NCI-H446 (cell line): ENCODE measurements at places on chromosomes 3 and 15.

- DNase-seq = no peak
Observed at GRCh38 chr3:90102146-90102545, 994.7 kb downstream of the EPHA3 start.

DNA sequence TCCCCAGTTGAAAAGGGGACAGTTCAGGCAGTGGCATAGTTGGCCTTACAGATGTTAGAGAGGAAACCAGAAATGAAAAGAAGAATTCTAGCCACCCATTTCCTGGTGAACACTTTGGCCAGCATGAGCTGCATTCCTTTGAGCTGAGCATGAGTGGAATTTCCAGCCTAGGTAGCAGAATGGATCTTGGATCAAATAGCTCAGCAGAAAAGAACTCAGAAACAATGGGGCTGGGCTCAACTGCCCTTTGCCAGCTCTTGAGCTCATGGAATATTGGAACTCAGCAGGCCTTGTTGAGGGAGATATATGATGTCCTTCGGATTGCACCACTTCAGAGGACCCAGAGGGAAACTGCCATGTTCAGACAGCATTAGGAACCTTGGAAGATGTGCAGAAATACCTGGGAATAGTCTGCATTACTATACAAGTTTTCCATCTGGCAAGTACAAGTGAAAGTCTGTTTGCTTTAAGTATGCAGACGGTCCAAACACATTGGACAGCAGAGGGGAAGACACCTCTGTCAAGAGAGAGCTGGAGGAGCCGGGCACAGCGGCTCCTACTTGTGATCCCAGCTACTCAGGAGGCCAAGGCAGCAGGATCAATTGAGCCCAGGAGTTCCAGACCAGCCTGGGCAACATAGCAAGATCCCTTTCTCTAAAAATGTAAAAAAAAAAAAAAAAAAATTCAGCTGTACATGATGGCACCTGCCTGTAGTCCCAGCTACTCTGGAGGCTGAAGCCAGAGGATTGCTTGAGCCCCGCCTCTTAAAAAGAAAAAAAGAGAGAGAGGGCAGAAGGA, 3.1 kb upstream of the CDV3 start:
- no peak for DNase-seq

DNA sequence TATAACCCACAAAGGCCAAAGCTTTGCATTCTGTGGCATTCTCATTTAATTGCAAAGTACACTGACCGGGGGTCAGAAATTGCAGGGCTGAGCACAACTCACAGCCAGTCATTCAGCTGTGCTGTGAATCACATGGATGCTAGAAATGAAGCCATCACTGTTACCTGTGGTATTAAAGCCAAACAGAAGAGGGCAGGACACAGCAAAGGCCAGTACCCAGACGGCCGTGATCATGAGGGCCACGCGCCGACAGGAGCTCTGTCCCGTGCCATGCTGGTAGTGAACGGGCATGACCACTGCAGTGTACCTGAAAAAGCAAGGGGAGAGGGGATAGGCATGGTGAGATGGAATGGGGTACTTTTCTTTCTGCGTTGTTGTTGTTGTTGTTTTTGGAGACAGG, 31.6 kb downstream of the DRD3 start:
- DNase-seq = no peak

- DNase-seq = no peak
Observed at GRCh38 chr3:42692667-42693529, 7.6 kb downstream of the KLHL40 start.

GRCh38 chr3:100796556-100796955, 87.3 kb downstream of the TFG start:
- no peak for DNase-seq

DNA sequence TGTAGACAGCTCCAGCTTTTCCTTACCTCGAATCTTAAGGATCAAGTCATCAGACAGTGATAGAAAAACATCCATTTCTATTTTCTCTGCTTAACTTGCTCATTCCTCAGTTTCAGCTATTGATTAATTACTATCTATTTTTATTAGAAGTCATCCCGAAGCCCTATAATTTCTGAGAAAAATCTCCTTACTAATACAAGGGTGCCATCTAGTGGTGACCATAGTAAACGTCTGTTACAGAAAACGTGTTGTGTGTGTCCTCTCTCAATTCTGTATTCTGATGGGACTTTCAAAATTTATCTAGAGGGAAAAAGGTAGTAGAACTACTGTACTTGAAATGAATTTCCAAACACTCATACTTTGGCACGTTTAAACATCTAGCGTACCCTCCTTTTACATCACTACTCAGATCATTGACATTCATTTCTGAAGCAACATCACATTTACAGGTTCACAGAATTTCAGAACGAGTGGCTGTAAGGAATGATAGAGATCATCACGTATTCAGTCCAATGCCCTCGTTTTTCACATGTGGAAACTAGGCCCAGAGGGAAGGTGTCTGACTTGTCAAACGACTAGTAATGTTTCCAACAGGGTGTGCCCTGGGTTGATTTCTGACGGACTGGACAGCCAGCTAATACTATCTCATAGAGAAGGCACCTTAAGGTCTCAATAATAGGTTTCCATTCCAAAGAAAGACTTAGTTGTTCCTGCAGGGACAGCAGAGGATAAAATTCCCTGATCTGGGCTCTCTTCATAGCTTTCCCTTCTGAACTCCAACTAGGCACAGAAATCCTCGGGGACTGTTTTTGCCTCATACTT, 25.6 kb downstream of the HACD2 start:
- DNase-seq = peak; percentile 78

- no peak for DNase-seq
Observed at GRCh38 chr3:170726976-170727661, 141.2 kb upstream of the SLC7A14 start.

DNA sequence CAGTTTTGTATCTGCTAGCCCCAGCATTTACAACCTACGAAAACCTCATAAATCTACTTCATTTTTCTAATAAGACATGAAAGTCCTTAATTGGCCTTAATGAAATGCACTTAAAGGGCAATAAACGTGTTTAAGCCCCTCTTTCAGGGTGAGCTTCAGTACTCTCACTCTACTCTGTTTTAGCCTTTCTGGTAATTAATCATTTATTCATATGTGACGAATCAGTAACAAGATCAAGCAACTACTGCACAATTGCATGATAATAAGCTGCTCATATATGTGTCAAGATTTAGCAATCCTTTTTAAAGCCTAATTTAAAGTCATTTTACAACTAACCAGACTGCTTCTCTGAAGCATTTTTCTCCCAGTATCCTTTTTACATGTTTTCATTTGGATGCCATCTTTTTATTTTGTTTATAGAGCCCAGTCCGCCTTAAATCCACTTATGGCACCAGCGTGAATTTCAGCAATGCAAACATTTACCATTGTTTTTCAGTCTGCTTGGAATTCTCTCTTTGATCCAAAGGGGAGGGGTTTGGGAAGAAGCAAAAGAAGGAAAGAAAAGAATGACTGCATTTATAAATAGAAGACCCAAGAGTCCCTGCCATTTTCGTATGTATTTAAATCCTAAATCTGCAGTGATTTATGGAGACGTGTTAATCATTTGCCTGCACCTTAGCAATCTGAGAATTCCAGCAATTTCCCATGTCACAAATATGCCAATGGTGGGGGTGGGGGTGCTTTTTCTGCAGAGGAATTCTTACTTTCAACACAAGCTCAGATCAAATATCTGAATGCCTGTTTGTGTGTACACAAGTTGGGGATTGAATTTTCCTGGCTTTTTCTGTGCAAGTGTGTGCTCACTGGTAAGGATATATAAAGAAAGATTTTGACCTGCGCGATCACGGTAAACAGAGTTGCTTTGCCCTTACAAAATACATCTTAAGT, 230.8 kb upstream of the TBC1D5 start:
- DNase-seq = no peak

DNA sequence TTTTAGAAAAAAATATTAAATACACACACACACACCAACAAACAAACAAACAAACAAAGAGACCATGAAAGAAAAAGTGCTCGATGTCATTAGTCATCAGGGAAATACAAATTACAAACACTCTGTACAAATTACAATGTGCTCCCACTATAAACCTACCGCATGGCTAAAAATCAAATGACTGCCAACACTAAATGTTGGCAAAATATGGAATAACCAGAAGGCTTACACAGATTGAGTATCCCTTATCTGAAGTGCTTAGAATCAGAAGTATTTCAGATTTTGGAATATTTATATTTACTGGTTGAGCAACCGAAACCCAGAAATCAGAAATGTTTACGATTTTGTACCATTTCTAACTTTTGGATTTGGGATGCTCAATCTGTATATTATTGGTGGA, 33.4 kb downstream of the CDV3 start:
- DNase-seq = no peak

GRCh38 chr3:124701687-124702086, 28.6 kb upstream of the UMPS start:
- DNase-seq = no peak

DNA sequence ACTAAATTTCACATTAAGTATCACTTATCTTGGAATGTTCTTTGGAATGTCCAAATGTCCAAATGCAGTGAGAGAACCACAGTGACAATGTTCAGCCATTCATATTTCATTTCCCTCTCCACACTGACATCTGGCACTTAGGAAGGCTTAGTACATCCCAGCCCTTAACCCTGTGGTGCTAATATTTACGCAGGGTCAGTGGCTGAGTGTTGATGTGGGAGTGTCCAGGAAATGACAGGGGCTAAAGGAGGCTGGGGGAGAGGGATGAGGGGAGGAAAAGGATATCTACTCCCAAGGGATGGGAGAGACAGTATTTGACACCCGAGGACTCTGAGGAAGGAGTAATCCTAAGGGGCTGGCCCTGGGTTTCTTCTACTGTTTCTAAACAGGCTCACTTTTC, 14.1 kb upstream of the CCR4 start:
- DNase-seq = no peak
